ENCODE measurements at places on chromosomes 3 and 15.

DNA sequence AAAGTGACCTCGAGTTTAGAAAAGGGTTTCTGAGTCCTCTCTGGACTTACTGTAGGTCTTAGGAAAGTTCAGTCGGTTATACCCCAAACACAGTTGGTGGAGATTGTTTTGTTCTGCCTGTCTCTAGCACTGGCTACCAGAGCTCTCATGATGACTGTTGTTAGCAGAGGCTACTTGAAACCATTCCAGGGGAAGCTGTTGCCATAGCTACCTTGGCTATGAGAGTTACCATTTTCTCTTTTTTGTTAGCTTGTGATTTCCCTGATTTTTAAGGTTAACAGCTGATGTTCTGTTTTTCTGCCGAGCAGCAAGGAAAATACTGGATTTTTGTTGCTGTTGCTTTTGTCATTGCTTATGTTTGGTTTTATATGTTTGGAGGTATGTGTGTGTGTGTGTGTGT is 26.7 kb downstream of the ABHD2 start:
- no peak for DNase-seq

- no peak for DNase-seq
Measured at GRCh38 chr3:117217760-117218316, 508.3 kb downstream of the TUSC7 start.

GRCh38 chr3:140276703-140277102 is 341.7 kb downstream of the CLSTN2 start:
- no peak for DNase-seq

GRCh38 chr15:35281515-35281914 is 196.4 kb upstream of the NANOGP8 start:
- no peak for DNase-seq

DNA sequence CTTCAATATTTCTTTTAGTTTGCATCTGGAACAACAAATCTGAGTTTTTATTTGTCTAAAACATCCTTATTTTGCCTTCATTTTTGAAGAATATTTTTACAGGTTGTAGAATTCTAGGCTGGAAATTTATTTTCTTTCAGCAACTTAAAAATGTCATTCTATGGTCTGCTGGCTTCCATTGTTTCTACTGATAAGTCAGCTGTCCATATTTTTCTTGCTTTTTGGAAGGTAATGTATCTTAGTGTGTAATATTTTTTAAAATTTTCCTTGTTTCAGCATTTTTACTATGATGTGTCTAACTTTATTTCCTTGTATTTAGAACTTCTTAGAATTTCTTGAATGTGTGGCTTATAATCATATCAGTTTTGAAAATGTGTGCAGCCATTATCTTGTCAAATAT is 37.0 kb downstream of the SEMA6D start:
- DNase-seq: no peak

GRCh38 chr3:129549805-129550204 is 6.8 kb downstream of the H1-8 start:
- no peak for DNase-seq

GRCh38 chr15:87154761-87155160 is 1075.1 kb downstream of the AGBL1 start:
- no peak for DNase-seq

DNA sequence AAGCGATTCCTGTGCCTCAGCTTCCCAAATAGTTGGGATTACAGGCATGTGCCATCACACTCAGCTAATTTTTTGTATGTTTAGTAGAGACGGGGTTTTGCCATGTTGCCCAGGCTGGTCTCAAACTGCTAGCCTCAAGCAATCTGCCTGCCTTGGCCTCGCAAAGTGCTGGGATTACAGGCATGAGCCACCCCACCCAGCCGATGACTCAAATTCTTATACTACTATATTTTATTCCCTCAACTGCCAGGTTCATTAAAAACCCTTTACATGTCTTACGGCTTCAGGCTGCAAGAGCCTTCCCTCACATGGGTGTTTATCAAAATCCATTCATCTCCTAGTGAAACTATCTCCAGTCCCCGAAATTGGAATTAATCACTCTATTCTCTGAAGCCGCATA is 63.4 kb downstream of the CBLB start:
- no peak for DNase-seq

- no peak for DNase-seq
Measured at GRCh38 chr3:41364736-41365135, 165.4 kb downstream of the CTNNB1 start.

GRCh38 chr3:167406876-167407492 is 26.9 kb upstream of the ZBBX start:
- DNase-seq: no peak

DNA sequence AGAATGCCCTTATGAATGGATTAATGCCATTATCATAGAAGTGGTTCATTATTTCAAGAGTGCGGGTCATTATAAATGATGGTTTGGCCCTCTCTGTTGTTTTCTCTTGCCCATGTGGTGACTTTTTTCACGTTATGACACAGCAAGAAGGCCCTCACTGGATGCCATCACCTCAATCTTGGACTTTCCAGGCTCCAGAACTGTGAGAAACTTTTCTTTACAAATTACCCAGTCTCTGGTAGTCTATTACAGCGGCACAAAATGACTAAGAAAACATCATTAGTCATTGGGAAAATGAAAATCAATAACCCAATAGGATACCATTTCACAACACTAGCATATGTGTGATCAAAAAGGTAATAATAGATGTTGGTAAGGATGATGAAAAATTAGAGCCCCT is 119.0 kb upstream of the LPP start:
- DNase-seq: no peak

- no peak for DNase-seq
Measured at GRCh38 chr15:58694641-58695398, 54.7 kb downstream of the ADAM10 start.

All from CD4-positive, CD25-positive, alpha-beta regulatory T cell (primary cell).